Transverse colon (tissue), 4 donors: ENCODE measurements at places on chromosomes 11 and 22. TPM values are rescaled to one million over a fixed set of nuclear protein-coding genes. Genes with fewer than 3 reads are reported as not detected.

The RASSF10 gene
- not detected for total RNA-seq

The PARVA gene
- total RNA-seq = 82.0 TPM

DNA sequence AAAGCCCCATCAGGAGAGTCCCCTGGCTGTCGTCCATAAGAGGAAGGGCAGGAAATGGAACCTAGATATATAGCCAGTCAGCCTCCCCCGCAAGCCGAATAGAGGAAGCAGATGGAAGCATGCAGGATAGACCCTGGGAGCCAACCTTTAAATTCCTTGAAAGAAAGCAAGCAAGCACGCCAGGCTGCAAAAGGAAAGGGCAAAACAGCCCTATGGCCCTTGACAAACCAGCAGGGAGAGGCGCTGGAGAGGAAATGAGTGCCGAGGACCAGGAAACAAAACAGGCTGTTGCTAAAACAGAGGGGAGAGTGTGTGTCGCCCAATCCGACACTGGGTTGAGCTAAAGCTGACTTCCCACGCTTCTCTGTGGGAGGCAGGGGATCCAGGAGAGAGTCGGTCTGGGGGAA, 203.5 kb upstream of the MTNR1B start:
- DNase-seq = no peak
- H3K4me3 ChIP-seq = no peak overlapping the region
- H3K4me1 ChIP-seq = peaks cover 4% of the 10 kb centered on the region
- H3K27me3 ChIP-seq = no peaks in the 10 kb centered on the region
- no peaks in the 10 kb centered on the region for H3K36me3 ChIP-seq

DNA sequence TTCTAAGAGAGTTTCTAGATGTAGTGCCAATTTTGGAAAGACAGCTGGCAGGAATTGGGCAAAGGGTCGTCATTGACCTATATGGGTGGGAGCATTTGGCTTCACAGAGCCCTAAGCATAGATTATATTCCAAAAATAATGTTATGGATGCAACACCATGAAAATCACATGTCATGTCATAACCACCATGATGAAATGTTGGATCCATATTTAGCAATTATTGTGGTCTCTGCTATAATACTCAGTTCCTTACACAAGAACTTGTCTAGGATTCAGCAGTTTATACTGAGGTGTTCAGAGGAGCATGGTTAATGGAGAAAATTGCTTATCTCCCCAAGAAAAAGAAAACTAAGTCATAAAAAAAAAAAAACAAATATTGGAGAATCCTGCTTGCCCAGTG, 31.6 kb downstream of the NTM start:
- H3K36me3 ChIP-seq = no peaks in the 10 kb centered on the region
- no peak overlapping the region for H3K27ac ChIP-seq
- no peaks in the 10 kb centered on the region for H3K27me3 ChIP-seq
- H3K4me3 ChIP-seq = no peak overlapping the region
- DNase-seq = no peak

The AP5B1 gene
- 24.9 TPM for total RNA-seq

GRCh38 chr11:69216647-69217051, 60.9 kb downstream of the SMIM38 start:
- no peak overlapping the region for H3K4me3 ChIP-seq

The PATE4 gene
- not detected for total RNA-seq

The P2RY6 gene
- total RNA-seq = 1.1 TPM

DNA sequence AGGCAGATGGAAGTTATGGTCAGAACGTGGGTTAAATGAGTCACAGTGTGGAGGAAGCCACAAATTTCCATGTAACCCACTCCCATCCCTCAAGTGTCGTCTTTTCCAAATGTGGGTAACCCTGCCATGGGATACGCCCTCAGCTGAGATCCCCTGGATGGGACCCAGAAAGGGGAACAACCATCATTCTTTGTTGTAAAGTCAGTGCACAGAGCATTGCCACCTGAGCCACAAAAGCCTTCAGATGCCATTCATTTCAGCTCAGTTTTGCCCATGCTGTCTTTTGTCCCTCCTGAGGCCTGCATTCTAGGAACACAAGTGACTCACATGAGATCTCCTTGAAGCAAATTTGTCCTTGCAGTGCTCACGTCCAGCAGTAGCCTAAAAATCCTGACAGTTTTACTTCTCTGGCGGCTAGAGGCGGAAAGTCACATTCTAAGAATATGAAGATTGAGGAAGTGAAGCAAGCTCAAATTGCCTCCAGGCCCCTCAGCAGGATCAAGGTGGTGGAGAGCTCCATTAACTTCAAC, 30.6 kb downstream of the MMP13 start:
- H3K4me3 ChIP-seq = no peak overlapping the region
- peaks cover 53% of the 10 kb centered on the region for H3K4me1 ChIP-seq
- no peaks in the 10 kb centered on the region for H3K36me3 ChIP-seq
- no peak overlapping the region for H3K27ac ChIP-seq

DNA sequence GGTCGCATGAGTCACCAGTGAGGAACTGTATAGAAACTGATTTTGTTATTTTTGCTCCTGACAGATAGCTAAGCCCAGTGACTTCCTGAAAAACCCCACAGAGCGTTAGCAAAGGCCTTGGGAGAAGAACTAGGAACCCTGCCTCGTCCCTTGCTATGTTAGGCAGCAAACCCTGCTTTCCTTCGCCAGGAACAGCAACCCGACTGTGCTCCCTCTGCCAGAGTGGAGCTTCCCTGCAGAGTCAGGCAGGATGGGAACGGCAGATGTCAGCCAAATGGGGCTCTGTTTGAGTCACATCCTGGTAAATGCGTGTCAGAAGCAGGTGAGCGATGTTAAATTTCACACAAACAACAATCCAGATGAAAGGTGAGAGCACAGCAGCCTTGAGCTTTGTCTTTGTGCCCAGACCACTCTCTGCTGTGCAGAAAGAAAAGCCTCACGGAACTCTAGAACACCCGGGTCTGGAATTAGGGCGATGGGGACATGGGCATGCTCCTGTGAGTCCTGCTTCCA, 186.6 kb downstream of the ADAMTS15 start:
- H3K36me3 ChIP-seq = no peaks in the 10 kb centered on the region
- no peak overlapping the region for H3K4me3 ChIP-seq
- no peak overlapping the region for H3K27ac ChIP-seq
- DNase-seq = no peak
- no peaks in the 10 kb centered on the region for H3K27me3 ChIP-seq

GRCh38 chr11:95324826-95325225, 93.8 kb upstream of the SESN3 start:
- no peak overlapping the region for H3K27ac ChIP-seq
- no peaks in the 10 kb centered on the region for H3K27me3 ChIP-seq
- H3K4me3 ChIP-seq = no peak overlapping the region
- no peaks in the 10 kb centered on the region for H3K4me1 ChIP-seq
- no peaks in the 10 kb centered on the region for H3K36me3 ChIP-seq
- no peak for DNase-seq

GRCh38 chr11:121494355-121495099, 41.8 kb upstream of the SORL1-AS1 start:
- no peaks in the 10 kb centered on the region for H3K36me3 ChIP-seq
- no peaks in the 10 kb centered on the region for H3K4me1 ChIP-seq
- no peak overlapping the region for H3K27ac ChIP-seq
- no peak overlapping the region for H3K4me3 ChIP-seq

DNA sequence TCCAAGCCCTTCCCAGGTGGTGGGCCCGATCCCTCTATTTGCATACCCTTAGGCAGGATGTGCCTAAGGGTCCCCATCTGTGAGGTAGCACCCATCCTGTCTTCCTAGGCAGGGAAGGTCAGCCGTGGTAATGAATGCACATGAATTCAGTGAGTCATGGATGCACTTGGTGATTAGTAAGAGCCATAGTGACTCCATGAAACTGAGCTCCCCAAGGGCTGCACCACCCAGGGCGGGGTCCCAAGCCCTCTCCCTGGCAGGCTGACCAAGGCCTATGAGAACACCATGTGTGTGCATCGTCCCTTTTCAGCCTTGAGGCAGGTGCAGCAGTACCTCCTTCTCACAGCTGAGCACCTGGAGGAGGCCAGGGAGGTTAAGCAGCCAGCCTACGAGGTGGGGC, 15.6 kb upstream of the SUSD2 start:
- peaks cover 7% of the 10 kb centered on the region for H3K4me1 ChIP-seq
- H3K27ac ChIP-seq = no peak overlapping the region
- no peaks in the 10 kb centered on the region for H3K27me3 ChIP-seq
- no peak for DNase-seq
- peaks cover 26% of the 10 kb centered on the region for H3K36me3 ChIP-seq

GRCh38 chr11:19328586-19329311, 88.0 kb upstream of the E2F8 start:
- H3K27me3 ChIP-seq = no peaks in the 10 kb centered on the region
- no peaks in the 10 kb centered on the region for H3K36me3 ChIP-seq
- H3K4me3 ChIP-seq = no peak overlapping the region
- no peak for DNase-seq

The OR52H1 gene
- not detected for total RNA-seq

DNA sequence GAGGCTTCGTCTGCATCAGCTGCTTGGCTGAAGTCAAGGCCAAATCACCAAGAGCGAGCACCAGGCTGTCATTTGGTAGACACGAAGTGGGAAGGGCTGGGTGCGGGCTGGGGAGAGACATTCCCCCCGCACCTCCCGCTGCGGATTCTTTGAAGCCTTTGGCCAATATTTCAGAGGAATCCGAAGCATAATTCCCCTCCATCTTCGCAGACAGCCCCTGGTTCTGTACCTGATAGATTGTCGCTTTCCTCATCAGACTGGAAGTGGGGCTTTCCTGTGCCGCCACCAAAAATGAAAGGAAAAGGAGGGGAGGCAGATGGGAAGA, 15.3 kb downstream of the BLID start:
- peaks cover 42% of the 10 kb centered on the region for H3K27me3 ChIP-seq
- peak; percentile 11 for DNase-seq
- no peaks in the 10 kb centered on the region for H3K4me1 ChIP-seq

The RGL4 gene
- not detected for total RNA-seq

DNA sequence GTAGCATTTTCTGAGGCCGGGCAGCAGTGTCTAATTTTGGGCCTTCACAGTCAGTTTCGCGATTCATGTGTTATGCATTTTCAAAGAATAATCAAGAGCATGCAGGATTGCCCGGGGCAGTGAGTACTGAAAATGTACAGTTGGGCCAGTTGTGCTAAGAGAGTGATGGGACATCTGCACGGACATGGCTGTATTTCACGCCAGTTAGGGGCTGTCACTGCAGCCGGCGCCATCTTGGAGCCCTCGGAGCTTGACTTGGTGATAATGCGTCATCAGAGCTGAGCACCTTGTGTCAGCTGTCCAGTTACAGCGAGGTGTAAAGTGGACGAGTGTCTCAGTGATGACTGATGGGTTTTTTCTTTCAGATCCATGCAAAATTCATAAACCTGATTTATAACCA, 188.9 kb downstream of the TBC1D22A start:
- H3K36me3 ChIP-seq = no peaks in the 10 kb centered on the region
- DNase-seq = no peak
- no peak overlapping the region for H3K4me3 ChIP-seq
- no peaks in the 10 kb centered on the region for H3K4me1 ChIP-seq
- H3K27me3 ChIP-seq = no peaks in the 10 kb centered on the region

DNA sequence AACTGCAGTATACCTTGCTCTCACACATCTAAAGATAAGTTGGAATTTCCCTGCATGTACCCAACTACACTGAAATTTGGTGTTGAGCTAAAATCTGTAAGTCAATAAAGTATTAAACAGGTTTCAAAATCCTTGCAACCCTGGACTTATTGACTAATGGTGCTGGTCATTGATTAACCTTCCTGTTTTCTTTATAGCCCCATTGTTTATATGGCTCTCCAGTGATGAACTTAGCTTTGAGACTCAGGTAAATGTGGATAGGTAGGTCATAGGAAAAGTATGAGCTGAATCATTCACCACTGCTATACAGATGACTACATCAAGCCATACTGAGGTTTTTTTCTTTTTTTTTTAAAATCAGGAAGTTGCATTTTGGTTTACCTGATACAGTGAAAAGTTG, 132.7 kb downstream of the FAT3 start:
- DNase-seq = no peak
- H3K4me3 ChIP-seq = no peak overlapping the region
- no peaks in the 10 kb centered on the region for H3K27me3 ChIP-seq
- H3K4me1 ChIP-seq = no peaks in the 10 kb centered on the region
- H3K36me3 ChIP-seq = no peaks in the 10 kb centered on the region

The CHADL gene
- total RNA-seq = 3.0 TPM

DNA sequence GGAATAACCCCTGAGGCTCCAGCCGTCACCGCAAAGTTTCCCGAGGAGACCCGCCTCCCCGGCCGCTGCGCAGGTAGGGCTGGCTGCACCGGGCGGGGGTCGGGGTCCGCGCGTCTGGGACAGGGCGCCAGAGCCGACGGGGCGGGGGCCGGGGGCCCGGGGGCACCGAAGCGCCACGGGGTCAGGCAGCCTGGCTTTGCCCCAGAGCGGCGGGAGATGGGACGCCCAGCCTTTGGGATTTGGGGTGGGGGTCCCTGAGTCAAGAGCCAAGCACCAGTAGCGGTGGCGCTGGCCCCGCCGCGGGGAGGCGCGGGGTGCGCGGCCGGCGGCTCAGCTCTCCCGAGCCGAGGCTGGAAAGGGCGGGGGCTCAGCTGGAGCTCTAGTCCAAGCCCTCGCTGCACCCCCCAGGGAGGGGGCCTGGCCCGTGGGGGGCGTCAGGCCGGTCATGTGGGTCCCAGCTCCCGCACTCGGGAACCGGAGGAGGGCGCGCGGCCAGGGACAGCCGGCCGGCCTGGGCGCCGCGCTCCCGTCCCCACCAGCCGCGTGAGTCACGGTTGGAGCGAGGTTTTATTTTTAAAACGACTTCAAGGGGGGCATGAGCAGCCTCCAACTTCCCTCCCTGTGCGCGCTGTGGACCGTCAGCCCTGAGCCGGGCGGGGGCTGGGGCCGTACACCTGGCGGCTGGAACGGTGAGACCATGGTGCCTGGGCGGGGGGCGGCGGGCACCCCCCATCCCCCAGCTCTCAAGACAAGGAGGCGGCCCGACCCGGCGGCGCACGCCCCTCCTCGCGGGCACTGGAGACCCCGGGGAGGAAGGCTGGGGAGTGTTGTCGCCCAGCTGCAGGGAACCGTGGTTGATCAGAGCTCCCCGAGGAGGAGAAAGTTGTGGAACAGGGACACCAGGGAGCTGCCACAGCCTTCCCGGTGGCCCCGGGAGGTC, 626 bp downstream of the FLRT1 start:
- H3K27ac ChIP-seq = peak overlapping the region; percentile 61
- peaks cover 50% of the 10 kb centered on the region for H3K27me3 ChIP-seq
- peak overlapping the region; percentile 12 for H3K4me3 ChIP-seq

GRCh38 chr22:24443668-24444067, 16.3 kb downstream of the ADORA2A start:
- H3K36me3 ChIP-seq = no peaks in the 10 kb centered on the region
- no peaks in the 10 kb centered on the region for H3K27me3 ChIP-seq
- DNase-seq = no peak
- H3K27ac ChIP-seq = no peak overlapping the region
- H3K4me3 ChIP-seq = no peak overlapping the region
- H3K4me1 ChIP-seq = no peaks in the 10 kb centered on the region

DNA sequence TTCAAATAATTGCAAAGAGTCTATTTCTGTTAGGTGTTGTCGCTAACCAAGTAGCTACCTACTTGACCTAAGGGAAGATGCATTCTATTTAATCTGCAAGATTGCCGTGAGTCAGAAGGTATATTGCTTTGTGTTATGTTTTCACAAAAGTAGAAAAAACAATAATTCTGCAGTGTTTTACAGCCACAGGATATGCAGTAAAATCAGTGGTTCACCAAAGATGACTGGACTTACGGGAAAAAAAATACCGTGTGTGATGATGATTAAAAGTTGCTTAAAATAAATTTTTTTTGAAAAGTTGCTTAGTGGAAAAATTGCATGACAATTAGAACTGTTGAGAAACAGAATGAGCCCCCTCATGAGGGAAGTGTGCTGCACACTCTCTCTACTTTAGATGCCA, 209.1 kb downstream of the DDX10 start:
- no peak overlapping the region for H3K4me3 ChIP-seq
- no peaks in the 10 kb centered on the region for H3K4me1 ChIP-seq
- H3K36me3 ChIP-seq = no peaks in the 10 kb centered on the region
- DNase-seq = no peak

The VPREB1 gene
- not detected for total RNA-seq
